ENCODE measurements at places on chromosomes 2 and 18. TPM values are rescaled to one million over a fixed set of nuclear protein-coding genes. Genes with fewer than 3 reads are reported as not detected.

GRCh38 chr2:130754811-130755210 lies 529 bp upstream of the AMER3 start:
- no peak for DNase-seq

DNA sequence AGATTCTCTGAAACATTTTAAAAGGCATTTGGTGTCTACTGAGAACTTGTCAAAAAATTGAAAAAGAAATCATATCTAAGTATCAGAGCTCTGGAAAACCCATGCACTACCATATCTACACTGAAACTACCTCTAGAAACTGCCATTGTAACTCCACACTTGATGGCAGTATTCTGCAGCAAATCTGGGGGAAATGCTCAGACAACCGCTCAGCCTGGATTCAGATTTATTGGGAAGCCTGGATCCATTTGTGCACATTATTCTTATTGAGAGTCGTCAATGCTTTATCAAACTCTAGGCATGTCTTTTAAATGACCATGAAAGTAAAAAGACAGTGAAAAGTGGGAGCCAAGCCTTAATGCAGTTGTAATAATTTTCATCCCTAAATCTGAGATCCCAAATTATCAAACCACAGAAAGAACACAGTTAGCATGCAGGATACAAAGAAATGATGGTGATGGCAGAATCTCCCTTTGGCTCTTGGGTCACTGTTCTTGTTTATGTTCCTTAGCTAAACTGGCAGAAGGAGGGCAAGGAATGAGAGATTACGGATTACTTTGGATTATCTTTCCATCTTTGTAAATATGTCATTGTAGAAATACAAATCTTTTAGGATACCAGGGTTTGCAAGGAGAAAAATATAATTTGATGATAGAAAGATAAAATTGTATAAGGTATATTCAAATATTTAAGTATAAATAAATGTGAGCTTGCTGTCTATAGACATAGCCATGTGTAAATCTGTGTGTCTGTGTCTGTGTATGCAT lies 512.1 kb upstream of the SYT4 start:
- DNase-seq: peak; percentile 61

- no peak for DNase-seq
Observed at GRCh38 chr2:191926671-191927070, 79.8 kb upstream of the CAVIN2 start.

DNA sequence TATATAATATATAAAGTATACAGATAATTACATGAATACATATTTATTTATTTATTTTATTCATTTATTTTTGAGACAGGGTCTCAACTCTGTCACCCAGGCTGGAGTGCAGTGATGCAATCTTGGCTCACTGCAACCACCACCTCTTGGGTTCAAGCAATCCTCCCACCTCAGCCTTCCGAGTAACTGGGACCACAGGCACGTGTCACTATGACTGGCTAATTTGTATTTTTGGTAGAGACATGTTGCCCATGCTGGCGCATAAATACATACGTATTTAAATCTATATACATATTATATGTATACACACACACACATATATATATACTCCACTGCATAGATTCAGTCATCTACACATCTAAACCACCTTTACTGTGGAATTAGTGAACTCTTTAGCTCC lies 20.6 kb upstream of the NDUFV2 start:
- DNase-seq: no peak

DNA sequence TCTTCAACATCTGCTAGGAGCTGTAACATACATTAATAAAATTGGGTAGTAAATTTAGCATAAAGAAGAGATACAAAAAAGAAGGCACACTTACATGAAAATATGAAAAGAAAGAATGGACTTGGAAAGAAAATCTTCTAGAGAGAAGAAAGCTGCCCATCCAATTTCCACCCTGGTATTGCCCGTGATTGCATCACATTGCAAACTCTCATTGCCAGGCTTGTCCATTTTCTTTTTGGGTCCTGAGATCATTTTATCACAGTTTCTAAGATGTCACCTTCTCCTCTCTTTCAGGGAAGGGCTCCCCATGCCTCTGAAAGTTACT lies 321.5 kb downstream of the RND3 start:
- DNase-seq: no peak

GRCh38 chr2:108919571-108920373 lies 69.2 kb downstream of the EDAR start:
- no peak for DNase-seq

- no peak for DNase-seq
Observed at GRCh38 chr2:227513113-227513512, 41.2 kb downstream of the AGFG1 start.

DNA sequence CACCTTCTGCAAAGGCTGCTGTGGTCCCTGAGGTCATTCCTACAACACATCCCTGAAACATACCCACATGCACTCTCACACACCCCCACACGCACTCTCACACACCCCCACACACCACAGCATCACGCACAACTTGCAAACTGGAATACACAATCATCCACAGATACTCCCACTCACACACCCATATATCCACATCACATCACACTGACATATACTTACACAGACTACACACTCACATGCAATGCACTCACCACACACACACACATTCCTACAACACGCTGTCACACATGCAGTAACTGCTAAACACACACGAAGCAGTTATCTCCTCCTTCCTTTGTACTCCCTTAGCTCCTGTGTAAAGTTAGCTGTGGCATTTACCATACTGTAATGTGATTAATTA lies 57.1 kb upstream of the PKDCC start:
- no peak for DNase-seq

DNA sequence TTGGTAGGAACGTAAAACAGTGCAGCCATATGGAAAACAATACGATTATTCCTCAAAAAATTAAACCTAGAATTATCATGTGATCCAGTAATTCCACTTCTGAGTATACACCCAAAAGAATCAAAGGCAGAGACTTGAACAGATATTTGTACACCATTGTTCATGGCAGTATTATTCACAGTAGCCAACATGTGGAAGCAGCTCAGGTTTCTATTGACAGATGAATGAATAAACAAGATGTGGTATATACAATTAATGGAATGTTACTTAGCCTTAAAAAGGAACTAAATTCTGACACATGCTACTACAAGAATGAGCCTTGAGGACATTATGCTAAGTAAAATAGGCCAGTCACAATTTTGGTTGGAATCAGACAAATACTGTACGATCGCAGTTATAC lies 14.2 kb upstream of the RTTN start:
- no peak for DNase-seq

DNA sequence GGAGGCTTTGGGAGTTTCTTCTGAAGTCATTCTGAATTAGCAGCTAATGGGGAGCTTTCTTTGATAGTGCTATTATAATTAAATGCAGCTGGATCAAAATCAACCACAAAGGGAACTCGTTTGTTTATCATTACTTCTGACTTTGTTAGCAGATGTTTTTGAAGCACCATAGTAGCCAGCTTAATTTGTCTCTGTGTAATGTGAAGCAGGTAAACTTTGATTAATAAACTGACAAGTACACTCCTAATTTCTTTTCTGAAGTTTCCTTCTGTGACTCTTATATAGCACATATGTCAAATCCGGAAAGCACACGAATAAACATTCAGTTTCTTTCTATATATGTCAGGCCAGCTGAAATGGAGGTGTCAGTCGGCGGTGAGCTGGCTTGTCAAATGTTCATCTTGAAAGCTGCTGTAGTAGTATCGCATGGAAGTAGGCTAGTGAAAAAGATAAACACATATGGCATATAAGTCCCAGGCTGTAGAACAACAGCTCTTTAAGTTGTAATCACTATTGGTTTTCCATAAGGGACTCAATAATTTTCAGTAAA lies 451.9 kb upstream of the ZEB2 start:
- no peak for DNase-seq

PLB1 gene
- polyA plus RNA-seq: not detected

CTAGE1 gene
- polyA plus RNA-seq: not detected

FNDC4 gene
- polyA plus RNA-seq: 8.6 TPM

TXNL1 gene
- 110 TPM for polyA plus RNA-seq

ALPP gene
- not detected for polyA plus RNA-seq

UGT1A4 gene
- not detected for polyA plus RNA-seq

UGT1A3 gene
- polyA plus RNA-seq: not detected

SGO2 gene
- 13.0 TPM for polyA plus RNA-seq

All from muscle of arm (tissue), 14 donors.